ENCODE measurements at places on chromosomes 5 and 9.

DNA sequence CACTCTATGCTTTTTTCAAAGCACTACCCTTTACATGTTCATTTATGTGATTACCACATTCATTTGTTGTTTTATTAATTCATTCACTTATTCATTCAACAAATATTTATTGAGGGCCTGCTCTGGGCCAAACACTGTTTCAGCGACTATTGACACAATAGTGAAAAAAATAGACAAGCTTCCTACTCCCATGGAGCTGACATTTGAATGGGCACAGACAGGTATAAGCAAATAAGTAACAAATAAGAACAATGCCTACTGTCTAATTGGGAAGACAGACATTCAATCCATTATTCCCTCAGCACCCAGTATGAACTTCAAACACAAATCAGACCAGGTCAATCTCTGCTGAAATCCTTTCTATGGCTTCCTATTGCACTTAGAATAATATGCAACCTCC is 156.9 kb upstream of the NR3C1 start:
- H3K27me3 ChIP-seq, result no peaks in the 10 kb centered on the region
- H3K4me1 ChIP-seq, result peaks cover 4% of the 10 kb centered on the region
- no peaks in the 10 kb centered on the region for H3K36me3 ChIP-seq
- no peak overlapping the region for H3K27ac ChIP-seq

DNA sequence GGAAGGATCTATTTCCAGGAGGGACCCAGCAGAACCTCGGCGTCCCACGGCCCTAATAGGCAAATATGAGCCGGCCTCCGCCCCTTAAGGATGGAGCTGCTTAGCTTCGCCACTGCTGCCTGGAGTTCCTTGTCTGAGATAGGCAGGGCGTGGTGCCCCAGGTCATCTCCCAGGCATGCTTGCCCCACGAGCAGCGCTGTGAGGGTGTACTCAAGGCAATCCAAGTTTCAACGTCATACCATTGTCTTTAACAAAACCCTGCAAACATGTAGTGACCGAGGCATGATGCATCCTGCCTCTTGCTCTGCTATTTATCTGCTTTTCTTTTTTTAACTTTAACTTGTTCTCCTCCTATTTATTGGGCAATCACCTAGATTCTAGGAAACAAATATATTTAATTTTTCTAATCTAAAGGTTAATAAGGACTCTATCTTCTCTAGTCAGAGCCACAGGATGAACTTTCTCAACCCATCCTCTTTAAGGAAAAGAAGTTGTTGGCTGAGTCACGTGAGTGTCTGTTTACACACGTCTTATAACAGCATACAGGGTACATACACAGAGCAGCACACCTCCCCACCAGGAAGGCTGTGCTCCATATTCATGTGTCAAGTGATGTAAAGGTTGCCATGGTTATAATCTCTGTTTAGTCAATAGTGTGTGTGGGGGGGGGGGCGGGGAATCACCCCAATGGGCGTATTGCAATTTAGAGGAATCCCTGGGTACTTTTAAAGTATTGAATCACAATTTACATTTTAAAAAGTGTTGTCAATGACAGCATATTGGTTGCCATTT is 27.3 kb upstream of the ZSWIM6 start:
- peak; percentile 67 for DNase-seq
- no peak overlapping the region for H3K4me3 ChIP-seq
- no peaks in the 10 kb centered on the region for H3K27me3 ChIP-seq
- peaks cover 16% of the 10 kb centered on the region for H3K4me1 ChIP-seq

DNA sequence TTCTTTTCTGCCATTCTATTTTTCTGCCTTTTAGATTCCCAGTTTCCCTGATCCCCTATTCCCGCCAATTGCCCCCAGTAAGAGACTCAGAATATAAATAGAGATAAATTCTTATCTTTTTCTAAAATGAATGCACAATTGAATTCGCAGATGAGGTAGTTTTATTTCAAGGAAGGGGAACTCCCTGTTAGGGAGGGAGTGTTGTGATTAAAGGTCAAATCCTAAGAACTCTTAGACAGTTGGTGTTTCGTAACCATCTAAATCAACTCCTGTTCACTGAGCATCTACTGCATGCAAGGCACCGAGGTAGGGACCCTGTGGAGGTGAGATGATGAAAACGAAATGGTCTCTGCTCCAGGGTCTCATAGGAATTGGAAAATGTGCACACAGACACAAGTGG is 7.7 kb upstream of the MAP3K1 start:
- H3K4me1 ChIP-seq, result no peaks in the 10 kb centered on the region
- DNase-seq, result no peak
- no peak overlapping the region for H3K4me3 ChIP-seq
- H3K36me3 ChIP-seq, result no peaks in the 10 kb centered on the region
- no peaks in the 10 kb centered on the region for H3K27me3 ChIP-seq
- no peak overlapping the region for H3K27ac ChIP-seq

DNA sequence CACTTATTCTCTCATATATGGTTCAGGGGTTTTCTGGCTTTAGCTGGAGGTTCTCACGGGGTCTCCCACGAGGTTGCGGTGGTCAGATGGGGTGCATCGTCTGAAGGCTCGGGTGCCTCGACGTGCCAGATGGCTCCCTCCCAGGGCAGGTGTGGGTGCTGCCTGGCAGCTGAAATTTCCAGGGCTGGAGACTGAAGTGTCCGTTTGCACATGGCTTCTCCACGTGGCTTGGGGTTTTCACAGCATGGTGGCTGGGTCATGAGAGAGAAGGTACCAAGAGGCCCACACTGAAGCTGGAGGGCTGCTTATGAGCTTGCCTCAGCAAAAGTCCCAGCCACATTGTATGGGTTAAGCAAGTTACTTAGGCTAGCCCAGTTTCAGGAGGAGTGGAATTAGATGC is 218.6 kb downstream of the AGTPBP1 start:
- H3K27ac ChIP-seq, result no peak overlapping the region
- no peak for DNase-seq
- peaks cover 3% of the 10 kb centered on the region for H3K4me1 ChIP-seq
- no peaks in the 10 kb centered on the region for H3K36me3 ChIP-seq
- H3K27me3 ChIP-seq, result peaks cover 6% of the 10 kb centered on the region

DNA sequence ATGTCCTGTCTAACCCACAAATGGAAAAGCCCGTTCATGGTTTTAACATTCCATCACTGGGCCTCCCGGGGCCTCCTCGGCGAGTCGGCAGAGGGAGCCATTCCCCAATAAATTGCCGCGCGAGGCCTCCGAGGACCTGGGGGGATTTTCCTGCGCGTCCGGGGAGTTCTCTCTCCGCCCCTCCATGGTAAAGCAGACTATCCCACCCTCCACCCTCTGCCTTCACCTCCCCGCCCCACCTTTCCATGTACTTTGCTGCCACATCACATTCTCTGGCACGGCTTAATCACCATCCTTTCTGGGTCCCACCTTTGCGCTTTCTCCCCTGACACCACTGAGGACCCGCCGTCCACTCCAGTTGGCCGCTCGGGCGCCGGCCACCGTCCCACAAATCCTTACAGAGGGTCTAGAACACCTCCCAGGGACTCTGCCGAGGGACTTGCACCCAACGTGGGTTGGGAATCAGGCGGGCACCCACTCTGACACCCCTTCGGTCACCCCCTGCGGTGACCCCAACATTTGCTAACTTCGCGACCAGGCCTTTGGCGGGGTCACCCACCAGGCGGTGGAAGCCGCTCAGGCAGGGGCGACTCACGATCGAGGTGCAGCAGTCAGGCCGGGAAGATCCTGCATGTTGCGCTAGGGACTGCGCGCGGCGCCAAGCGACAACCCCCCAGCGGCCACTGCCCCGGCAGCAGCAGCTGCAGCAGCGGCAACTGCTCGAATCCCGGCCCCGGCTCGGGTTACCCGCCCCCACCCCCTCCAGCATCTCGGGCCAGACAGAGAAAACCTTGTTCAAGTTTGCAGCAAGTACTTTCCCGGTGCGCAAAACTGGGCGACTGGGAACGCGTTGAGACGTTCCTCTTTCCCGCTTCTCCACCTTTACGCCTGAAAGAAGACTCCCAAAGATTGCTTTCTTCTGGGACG is at the start of gene MEGF10:
TSS of gene MEGF10 (plus strand) at position 778 of the 927 bp plus-strand sequence. CDS start 40,513 bp downstream, outside the sequence.
- peaks cover 30% of the 10 kb centered on the region for H3K27me3 ChIP-seq
- no peak within 1 kb of the TSS for H3K27ac ChIP-seq
- peak; percentile 62 for DNase-seq
- H3K4me1 ChIP-seq, result no peaks in the 10 kb centered on the region
- no peaks in the 10 kb centered on the region for H3K36me3 ChIP-seq

GRCh38 chr5:71482132-71482531 is 26.7 kb downstream of the BDP1 start:
- no peaks in the 10 kb centered on the region for H3K27me3 ChIP-seq
- DNase-seq, result no peak
- H3K27ac ChIP-seq, result no peak overlapping the region
- peaks cover 72% of the 10 kb centered on the region for H3K36me3 ChIP-seq

GRCh38 chr9:34999576-34999975 is 10.0 kb downstream of the DNAJB5 start:
- H3K27me3 ChIP-seq, result no peaks in the 10 kb centered on the region
- H3K4me3 ChIP-seq, result no peak overlapping the region
- peaks cover 11% of the 10 kb centered on the region for H3K4me1 ChIP-seq
- H3K36me3 ChIP-seq, result peaks cover 7% of the 10 kb centered on the region
- DNase-seq, result no peak

DNA sequence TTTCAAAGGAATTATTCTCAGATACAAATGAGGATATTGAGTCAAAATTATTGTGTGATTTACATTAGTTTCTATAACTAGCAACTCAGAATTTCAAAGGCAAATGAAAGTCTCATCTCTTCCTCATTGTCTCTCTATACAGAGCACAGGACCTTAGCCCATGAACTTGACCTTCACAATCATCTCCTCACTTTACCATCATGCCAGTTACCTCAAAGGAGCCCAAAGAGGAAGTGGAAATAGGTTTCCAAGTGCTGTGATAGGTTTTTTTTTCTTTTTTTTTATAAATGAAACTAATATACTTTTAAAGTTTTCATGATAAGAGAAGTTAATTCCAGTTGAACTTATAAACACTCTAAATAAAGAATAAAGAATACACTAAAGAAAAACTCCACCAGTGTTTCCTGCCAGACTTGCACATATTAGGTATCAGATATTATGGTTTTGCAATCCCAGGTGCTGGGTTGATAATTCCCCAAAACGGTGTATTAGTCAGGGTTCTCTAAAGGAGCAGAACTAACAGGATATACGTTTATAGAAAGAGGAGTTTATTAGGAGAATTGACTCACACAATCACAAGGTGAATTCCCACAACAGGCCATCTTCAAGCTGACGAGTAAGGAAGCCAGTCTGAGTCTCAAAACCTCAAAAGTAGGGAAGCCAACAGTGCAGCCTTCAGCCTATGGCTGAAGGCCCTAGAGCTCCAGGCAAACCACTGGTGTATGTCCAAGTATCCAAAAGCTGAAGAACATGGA is 50.1 kb upstream of the ADAMTS16 start:
- H3K27me3 ChIP-seq, result peaks cover 3% of the 10 kb centered on the region
- no peaks in the 10 kb centered on the region for H3K36me3 ChIP-seq
- no peak overlapping the region for H3K27ac ChIP-seq
- no peaks in the 10 kb centered on the region for H3K4me1 ChIP-seq
- no peak overlapping the region for H3K4me3 ChIP-seq

GRCh38 chr9:117882171-117882570 is 178.0 kb downstream of the TLR4 start:
- no peak for DNase-seq
- H3K36me3 ChIP-seq, result no peaks in the 10 kb centered on the region
- no peak overlapping the region for H3K4me3 ChIP-seq

DNA sequence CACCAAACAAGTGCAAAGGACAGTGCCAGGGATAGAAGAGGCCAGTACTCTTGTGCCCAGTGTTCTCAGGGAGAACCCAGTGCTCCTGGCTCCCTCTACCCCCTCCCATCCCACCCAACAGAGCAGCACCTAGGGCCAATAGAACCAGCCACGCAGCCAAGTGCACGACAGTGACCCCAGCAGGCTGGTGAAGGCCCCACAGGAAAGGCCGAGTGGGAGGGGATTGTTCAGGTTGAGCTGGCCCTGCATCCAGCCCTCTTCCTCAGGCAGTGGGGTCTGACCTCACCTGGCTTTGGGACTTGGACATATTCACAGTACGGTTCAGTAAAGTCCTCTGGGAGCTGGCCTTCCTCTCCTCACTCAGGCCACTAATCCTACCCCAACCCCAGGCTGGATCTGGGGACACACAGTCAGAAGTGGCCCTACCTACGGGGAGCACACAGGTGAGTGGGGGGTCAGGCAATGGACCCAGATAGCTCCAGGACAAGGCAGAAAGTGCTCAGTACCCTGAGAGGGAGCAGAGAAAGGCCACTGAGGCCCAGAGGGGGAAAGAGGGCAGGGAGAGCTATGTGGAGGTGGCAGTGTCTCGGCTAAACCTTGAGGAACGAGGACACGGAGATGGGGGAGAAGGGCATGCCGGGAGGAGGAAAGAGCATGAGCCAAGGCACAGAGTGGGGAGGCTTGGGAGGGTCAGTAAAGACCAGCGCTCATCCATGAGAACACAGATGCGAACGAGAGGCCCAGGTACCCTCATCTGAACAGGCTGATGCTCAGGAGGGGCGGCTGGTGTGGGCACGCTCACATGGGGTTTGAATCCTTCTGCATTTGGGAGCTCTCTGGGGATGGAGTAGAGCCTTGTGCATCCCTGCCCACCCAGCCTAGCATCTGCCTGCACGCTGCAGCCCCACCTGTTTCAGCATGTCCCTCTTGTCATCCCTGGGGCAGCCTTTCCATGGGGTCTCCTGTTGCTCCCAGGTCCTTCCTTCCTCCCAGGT is 25.6 kb downstream of the POLR1E start:
- no peak overlapping the region for H3K27ac ChIP-seq
- H3K4me1 ChIP-seq, result no peaks in the 10 kb centered on the region
- H3K4me3 ChIP-seq, result no peak overlapping the region

GRCh38 chr5:72415616-72416325 is 91.4 kb downstream of the ZNF366 start:
- no peak overlapping the region for H3K4me3 ChIP-seq
- H3K27me3 ChIP-seq, result no peaks in the 10 kb centered on the region
- H3K36me3 ChIP-seq, result no peaks in the 10 kb centered on the region
- H3K27ac ChIP-seq, result no peak overlapping the region
- H3K4me1 ChIP-seq, result no peaks in the 10 kb centered on the region
